T-cell (primary cell): ENCODE measurements at places on chromosomes 5 and 9.

DNA sequence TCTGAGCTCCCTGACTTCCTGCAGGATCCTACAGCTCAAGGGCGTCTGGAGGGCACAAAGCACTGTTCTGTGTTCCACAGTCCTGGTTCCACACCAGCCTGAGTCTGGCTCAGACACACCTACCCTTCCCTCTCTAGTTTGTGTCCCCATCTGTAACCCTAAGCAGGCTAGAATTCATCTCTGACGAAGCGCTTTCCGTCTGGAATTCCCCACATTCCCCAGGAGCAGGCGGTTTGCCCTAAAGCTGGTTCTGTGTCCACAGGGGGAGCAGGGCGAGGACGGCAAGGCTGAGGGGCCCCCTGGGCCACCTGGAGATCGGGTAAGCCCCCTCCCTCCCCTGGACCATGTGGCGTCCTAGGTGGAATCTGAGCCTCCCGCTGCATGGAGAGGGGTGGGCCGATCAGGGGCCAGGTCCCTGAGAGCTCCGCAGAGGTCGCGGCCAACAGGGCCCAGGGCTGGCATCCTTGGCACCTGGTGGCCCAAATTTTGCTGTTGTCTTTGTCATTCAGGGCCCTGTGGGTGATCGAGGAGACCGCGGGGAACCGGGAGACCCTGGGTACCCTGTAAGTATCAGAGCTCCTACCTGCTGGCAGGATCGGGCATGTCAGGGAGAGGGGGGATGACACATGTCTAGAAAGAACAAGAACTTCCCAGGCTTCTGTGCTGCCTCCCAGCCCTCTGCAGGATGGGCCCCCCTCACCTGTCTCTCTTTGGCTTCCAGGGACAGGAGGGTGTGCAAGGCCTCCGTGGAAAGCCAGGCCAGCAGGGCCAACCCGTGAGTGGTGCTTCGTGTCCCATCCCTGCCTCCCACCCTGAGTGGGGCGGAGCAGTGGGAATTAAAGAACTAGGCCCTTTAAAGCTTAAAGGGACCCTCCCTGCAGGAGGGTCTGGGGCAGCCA lies 34.5 kb upstream of the ORM1 start:
- DNase-seq: no peak

- DNase-seq: no peak
These were observed 343.8 kb upstream of the IRX1 start for GRCh38 chr5:3251784-3252183.

GRCh38 chr9:107137495-107138202 lies 145.4 kb upstream of the RAD23B start:
- DNase-seq: no peak

DNA sequence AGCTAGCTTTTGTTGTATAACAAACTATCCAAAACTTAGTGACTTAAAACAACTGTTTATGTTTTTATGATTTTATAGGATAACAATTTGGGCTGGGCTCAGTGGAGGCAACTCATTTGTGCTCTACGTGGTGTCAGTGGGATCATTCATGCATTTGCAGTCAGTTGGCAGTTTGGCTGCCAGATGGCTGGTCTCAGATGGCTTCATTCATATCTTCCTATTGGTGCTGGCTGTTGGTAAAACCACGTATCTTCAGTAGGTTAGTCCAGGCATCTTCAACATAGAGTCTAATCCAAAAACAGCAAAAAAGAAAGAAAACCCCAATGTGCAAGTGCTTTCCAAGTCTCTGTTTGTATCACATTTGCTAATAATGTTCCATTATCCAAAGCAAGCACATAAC lies 51.7 kb upstream of the RIC1 start:
- no peak for DNase-seq

- no peak for DNase-seq
These were observed 584 bp downstream of the USP20 start for GRCh38 chr9:129835860-129836223.
